ENCODE measurements at places on chromosomes 12 and 14.

GRCh38 chr12:19757317-19757877 is 318.1 kb downstream of the AEBP2 start:
- DNase-seq = no peak

GRCh38 chr12:131242741-131243496 is 289.2 kb downstream of the ADGRD1 start:
- peak; percentile 18 for DNase-seq

- no peak for DNase-seq
Observed at GRCh38 chr14:54974788-54975414, 52.0 kb downstream of the WDHD1 start.

DNA sequence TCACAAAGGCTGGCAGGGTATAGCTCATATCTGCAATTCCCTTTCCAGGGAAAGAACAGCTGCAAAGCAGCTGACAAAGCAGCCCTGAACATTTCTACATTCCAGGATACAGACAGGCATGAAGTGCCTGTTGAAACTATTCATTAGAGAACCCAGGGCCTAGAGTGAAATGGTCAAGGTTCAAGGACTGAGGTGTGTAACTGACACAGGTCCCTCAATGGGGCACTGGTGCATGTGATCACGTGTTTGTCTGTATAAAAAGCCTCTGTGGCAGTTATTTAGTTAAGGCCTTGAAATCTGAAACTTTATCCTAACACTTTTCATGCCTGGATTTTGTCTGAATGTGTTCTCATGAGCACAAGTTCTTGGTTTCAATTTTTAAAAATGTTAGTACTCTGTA is 47.1 kb downstream of the GIT2 start:
- DNase-seq = no peak

DNA sequence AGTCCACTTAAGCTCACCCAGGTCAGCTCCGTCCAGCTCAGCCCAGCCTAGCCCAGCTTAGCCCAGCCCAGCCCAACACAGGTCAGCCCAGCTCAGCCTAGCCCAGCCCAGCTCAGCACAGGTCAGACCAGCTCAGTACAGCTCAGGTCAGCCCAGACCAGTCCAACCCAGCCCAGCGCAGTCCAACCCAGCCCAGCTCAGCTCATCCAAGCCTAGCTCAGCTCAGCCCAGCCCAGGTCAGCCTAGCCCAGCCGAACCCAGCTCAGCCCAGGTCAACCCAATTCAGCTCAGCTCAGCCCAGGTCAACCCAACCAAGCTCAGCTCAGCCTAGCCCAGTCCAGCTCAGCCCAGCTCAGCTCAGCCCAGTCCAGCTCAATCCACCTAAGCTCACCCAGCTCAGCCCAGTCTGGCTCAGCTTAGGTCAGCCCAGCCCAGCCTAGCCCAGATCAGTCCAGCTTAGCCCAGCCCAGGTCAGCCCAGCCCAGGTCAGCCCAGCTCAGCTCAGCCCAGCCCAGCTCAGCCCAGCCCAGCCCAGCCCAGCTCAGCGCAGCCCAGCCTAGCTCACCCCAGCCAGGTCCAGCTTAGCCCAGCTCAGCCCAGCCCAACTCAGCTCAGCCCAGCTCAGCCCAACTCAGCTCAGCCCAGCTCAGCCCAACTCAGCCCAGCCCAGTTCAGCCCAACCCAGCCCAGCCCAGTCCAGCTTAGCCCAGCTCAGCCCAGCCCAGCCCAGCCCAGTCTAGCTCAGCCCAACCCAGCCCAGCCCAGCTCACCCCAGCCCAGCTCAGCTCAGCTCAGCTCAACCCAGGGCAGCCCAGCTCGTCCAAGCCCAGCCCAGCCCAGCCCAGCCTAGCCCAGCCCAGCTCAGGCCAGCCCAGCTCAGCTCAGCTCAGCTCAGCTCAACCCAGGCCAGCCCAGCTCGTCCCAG is 184.0 kb downstream of the TMEM121 start:
- no peak for DNase-seq

GRCh38 chr12:98701166-98701565 is 56.1 kb downstream of the APAF1 start:
- no peak for DNase-seq

GRCh38 chr14:38122241-38122640 is 85.5 kb upstream of the SSTR1 start:
- no peak for DNase-seq

DNA sequence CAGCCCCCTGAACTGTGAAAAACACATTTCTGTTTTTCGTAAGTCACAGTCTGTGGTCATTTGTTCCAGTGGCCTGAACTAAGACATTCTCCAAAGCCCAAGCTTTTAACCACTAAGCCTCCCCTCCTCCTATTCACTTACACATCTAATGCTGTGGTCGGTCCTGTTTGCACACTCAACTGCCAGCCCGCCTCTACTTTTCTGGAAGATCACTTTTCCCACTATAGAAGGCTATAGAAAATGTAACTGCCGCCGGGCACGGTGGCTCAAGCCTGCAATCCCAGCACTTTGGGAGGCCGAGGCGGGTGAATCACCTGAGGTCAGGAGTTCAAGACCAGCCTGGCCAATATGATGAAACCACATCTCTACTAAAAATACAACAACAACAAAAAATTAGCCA is 524.7 kb upstream of the TMEM132C start:
- no peak for DNase-seq

- DNase-seq = no peak
Observed at GRCh38 chr12:108326254-108326750, 12.8 kb downstream of the CMKLR1 start.

- DNase-seq = no peak
Observed at GRCh38 chr12:118402251-118402650, 25.9 kb downstream of the SUDS3 start.

- DNase-seq = no peak
Observed at GRCh38 chr14:29663281-29663801, 264.3 kb downstream of the PRKD1 start.

DNA sequence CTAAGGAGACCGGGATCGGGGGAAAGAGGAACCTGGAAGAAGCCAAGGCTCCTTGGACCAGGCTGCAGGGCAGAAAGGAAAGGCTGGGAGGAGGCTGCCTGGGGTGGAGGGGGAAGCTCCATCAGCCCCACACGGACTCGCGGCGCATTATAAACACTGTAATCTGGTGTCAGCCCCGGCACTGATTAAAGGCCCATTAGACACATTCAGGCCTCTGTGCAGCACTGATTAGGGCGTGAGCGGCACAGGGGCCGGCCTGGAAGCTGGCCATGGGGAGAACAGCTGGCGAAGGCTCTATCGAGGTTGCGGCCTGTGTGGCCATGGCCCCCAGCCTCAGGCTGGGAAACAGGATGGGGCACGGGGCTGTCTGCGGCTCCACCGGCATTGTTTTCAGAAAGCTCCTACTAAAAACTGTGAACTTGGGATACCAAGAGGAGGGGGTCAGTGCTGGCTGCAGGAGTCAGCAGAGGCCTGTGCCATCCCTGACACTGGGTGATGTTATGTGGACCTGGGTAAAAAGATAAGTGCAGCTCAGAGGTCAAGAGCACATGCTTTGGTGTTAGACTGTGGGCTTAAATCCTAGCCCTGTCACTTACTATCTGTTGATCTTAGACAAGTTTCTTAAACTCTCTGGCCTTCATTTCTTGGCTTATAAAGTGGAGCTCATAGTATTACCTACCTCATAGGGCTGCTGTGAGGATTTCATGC is 10.6 kb downstream of the ACVRL1 start:
- DNase-seq = no peak

DNA sequence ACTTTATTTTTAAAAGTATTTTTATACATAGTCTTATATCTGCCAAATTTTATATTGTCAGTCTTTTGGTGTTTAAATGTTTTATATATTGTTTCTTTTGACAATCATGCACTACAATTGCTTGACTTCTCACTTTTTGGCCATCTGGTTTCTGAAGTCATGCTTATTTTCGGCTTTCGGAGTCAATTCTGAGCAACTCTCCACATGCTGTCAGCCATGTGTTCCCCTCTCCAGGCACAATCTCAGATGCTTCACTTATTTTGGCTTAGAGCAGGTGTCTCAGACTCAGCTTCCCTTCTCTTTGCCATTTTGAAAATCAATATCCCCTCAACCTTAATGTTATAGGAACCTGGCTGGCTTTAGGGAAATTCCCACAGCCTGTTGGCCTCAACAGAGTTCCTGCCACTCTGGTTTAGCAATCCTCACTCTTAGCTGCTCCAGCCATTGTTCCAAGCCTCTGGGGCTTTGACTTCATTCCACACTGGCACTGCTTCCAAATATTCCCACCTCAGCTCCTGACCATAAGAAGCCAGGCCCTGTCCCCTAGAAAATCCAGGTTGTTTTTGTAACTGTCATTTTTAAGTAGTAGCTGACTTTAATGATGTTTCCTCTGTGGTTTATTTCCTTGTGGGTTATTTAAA is 125.5 kb upstream of the FAR2 start:
- no peak for DNase-seq

- peak; percentile 35 for DNase-seq
Observed at GRCh38 chr14:30656190-30656632, 34.1 kb downstream of the SCFD1 start.

GRCh38 chr14:67944605-67945004 is 125.0 kb downstream of the RAD51B start:
- no peak for DNase-seq

GRCh38 chr14:23248601-23249000 is 10.9 kb downstream of the RNF212B start:
- no peak for DNase-seq

DNA sequence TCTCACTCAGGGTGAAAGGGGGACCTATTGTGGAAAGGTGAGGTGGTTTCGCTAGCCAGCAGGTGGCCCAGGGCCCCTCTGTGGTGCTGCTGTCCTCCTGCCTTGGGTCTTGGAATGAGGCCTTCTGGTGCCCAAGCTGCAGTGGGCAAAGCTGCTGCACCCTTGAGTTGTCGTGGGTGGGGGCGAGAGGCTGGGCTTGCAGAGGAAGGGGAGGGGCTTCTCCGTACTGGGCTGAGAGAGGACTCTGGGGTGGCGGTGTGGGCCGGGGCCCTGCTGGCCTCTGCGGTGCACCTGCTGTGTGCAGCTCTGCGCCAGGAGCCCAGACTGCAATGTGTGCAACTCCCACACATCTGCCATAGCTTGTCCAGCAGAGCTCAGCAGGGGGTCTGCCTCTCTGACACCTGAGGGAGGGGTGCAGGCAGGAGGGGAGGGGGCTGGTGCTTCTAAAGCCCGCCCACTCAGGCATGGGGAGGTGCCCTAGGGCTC is 145.8 kb downstream of the KIF26A start:
- no peak for DNase-seq

- DNase-seq = no peak
Observed at GRCh38 chr14:75049731-75050201, 1.5 kb downstream of the MLH3 start.

- DNase-seq = no peak
Observed at GRCh38 chr12:45425426-45425825, 209.5 kb downstream of the ANO6 start.

GRCh38 chr12:126768517-126768916 is 1498.5 kb upstream of the TMEM132C start:
- no peak for DNase-seq

DNA sequence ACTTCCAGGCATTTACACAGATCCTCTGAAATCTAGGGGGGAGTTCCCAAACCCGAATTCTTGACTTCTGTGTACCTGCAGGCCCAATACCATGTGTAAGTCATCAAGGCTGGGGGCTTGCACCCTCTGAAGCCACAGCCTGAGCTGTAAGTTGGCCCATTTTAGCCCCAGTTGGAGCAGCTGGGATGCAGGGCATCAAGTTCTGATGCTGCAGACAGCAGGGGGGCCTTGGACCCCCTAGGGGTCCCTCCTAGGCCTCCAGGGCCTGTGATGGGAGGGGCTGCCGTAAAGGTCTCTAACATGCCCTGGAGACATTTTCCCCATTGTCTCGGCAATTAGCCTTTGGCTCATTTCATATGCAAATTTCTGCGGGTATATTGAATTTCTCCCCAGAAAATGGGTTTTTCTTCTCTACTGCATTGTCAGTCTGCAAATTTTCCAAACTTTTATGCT is 59.5 kb downstream of the LRIG3 start:
- DNase-seq = no peak

DNA sequence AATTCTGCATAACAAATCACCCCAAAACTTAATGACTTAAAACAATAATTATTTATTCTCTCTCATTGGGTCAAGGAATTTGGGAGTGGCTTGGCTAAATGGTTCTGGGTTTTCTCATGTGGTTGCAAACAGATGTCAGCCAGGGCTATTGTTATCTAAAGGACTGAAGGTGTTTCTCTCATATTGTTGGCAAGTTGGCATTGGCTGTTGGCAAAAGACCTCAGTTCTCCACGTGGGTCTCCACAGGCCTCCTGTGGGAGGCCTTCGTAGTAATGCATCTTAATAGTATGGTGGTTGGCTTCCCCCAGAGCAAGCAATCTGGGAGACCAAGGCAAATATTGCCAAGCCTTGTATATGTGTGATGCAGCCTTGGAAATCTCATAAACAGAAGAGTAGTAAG is 14.4 kb downstream of the GALNT16 start:
- DNase-seq = no peak

DNA sequence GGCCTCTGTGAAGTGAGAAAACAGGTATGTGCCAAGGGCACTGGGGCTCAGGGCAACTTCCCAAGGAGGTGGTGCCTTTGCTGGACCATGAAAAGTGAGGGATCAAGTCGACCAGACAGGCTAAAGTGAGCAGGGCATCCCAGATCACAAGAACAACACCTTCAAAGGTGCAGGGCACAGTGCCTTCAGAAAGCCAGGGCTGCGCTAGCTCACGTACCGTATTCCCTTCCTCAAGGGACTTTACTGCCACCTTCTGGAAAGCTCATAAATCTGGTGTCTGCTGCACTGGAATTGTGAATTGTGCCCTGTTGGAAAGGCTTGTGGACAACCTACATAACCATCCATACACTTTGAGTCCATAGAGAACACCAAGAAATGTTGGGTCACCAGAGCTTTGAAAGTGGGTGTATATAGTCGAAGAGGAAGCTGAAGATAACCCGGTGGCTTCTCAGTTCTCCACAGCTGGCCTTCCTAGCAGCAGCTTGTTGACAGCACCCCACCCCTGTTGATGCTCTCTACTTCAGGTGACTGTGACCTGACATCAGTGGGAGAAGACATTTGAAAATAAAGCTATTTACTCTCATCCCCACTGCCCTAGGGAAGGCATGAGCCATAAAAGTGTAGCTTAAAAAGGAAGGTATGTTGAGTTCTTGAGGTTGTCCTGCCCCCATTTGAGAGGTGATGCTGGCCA is 24.5 kb downstream of the FIGNL2 start:
- no peak for DNase-seq

- no peak for DNase-seq
Observed at GRCh38 chr14:53501361-53502211, 348.5 kb upstream of the DDHD1 start.

DNA sequence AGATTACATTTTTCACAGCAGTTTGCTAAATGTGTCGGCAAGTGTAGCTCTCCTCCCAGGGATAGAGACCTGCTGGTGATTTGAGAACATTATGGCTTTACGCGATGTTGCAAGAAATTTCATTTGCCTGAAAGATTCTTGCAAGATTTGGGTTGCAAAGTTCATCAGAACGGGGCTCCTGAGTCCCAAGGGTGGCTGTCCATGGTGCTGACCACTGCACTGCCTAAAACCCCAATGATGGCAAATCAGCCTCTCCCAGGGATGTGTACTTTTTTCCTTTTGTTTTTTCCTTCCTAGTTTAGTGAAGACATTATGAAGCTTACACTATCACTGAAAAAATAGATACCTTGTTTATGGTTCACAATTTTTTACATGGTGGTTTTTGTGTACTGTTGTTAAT is 85.4 kb downstream of the WSCD2 start:
- peak; percentile 30 for DNase-seq

Data from stimulated activated CD4-positive, alpha-beta T cell treated with anti-CD3 and anti-CD28 coated beads, Interleukin-2, amount 100 ng/mL, for 24 hours (primary cell).